ENCODE measurements at places on chromosomes 12 and 14.

DNA sequence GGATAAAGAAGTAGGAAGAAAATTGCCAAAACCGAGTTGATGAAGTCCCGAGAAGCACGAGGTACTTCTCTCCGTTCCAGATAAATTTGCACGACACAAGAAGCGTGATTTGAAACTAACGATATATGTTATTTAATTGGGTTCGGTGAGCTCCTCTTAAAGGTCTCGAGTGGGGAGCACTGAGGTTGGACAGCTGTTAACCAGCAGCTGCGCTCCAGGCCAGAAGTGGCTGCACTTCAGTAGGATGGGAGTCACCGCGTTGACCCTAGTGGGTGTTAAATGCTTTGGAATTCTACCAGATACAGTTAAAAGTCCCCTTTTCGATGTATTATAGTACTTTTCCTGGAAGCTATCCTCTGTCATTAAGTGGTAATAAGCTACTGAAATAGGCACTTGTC, 953 bp upstream of the DCAF5 start:
- DNase-seq: no peak

- DNase-seq: no peak
These were observed 58.1 kb downstream of the ETV6 start for GRCh38 chr12:11707535-11707934.

DNA sequence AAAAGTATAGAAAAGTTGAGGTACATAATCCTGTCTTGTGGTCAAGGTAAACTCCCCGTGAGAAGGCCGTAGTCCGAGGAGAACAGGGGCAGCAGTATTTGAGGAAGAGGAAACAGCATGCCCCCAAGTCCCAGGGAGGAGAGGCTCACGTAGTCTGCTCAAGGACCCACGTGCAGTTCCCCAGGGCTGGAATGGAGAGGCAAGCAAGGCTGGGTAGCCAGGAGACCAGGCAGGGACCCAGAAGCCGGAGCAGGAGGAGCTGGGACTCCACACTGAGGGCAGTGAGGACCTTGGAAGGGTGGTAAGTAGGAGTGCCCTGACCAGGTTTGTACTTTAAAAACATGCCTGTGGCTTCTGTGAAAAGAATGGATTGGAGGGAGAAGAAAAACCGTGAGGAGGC, 100.0 kb downstream of the EGLN3 start:
- no peak for DNase-seq

GRCh38 chr12:102746963-102747362, 170.1 kb downstream of the PAH start:
- no peak for DNase-seq

DNA sequence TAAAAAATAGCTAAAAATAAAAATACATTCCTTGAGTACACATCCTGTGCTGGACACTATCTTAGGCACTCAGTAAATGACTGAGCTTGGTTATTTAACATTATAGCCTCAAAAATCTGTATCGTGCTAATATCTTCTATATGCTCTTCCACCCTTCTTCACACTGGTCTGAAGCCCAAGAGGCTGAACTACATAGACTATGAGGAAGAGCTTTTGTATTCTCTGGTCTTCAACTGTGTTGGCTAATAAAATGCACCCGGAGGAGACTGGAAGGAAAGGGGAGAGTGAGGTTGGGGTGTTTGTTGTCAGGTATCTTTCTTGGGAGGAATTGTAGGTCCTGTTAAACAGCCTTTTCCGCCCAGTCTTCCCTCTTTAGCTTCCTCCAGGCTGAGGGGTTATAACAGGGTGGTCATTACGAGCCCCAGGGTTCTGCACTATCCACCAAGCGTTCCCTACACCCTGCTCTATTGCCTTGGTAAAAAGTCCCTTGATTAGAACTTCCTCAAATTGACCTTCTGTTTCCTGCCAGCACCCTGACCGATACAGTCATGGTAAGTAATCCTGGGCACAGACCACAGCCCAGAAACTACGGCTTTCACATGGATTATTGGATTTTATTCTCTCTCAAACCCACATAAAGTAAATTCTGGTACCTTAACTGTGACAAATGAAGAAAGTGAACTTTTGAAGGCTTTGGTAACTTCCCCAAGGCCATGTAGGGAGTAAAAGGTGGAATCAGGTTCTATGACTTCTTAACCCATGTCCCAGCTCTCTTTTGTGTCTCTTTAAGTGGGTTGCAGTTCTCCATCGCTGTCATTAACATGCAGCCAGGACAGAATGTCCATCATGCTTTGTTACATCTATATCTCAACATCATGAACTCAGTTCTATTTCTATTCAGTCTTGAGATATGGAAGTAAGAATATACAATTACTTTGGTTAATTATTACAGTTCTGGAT, 71.3 kb downstream of the PTHLH start:
- DNase-seq: no peak

DNA sequence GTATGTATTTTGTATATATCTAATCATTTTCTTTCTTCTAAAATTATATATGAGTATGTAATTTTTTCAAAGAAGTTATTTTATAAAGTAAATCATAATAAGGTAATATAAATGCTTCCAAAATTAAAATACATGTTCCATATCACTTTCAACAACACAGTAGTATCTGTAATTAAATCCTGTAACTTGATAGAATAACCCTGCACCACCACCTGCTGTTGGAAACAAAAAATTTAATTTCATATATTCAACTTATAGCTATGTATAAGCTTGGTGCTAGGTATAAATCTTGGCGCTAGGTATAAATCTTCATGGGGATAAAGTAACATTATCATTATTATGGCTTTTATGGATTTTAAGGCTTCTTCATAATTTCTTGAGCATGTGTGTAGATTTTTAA, 149.7 kb upstream of the DCN start:
- no peak for DNase-seq

DNA sequence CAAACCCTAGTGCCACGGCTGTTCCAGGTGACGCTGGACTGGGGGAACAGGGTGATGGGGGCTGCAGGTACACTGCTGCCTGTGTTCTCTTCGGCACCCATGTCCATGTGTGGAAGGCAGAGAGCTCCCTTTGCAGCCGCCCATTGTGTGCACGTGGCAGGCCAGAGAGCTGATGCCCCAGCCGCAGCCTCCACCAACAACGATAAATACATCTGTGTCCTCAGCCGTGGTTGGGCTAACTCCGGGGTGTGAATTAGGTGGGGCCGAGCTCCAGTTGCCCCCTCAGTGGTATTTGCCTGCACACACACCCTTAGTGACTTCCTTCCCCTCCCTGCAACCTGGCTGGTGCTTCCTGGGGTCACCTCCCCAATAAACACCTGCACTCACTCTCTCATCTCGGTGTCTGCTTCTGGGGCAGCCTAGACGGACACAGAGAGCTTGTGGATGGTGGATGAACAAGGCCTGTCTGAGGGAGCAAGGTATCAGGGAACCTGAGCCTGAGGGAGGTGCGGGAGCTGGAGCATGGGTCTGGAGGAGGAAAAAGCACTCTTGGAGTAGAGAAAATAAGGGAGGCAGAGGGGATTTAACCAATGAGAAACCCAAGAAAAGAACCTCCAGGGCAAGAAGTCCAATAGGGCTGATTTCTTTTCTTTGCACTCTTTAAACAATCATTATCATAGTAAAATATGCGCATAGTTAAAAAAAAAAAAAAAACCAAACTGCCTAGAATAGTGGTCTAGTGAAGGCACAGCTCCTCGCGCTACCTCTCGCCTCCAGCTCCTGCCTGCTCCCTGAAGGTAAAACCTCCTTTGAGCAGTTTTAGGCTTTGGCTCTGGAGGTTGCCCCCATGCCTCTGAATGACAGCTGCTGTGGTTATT, 112.6 kb downstream of the ZNF664 start:
- no peak for DNase-seq

DNA sequence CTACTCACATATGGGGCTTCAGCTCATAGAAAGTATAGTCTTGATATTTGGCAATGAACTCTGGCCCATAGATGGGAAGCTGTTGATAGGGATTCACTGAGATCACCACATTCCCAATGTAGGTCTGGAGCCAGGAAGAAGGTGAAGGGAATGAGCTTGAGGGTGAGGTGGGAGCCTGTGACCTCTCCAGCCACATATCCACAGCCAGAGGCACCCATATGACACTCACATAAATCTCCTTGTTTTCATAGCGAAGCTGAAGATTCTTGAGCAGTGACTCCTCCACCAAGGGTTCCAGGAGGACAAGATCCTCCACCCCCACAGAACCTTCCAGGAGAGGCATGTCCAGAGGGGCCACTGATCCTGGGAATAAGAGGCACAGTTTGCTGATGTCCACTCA, 1.9 kb downstream of the MYO1A start:
- no peak for DNase-seq

DNA sequence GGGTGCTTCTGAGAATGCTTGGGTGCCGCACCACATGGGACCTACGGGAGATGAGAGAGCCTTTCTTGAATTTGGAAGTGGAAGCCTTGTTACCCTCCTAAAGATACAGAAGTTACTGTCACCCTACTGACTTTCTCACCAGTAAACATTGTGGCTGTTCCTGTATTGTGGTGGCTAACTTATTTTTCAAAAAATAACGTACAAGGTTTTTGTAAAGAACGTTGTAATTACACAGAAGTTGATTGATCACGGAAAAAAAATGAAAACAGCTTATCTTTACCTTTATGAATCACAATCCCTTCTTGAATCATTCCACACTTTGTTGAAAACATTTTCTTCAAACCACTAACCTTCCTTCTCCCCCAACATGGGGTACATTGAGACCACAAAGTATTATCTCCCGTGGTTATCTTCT, 22.0 kb upstream of the PPFIBP1 start:
- DNase-seq: no peak

GRCh38 chr12:50151047-50151687, 16.0 kb downstream of the CERS5 start:
- no peak for DNase-seq

DNA sequence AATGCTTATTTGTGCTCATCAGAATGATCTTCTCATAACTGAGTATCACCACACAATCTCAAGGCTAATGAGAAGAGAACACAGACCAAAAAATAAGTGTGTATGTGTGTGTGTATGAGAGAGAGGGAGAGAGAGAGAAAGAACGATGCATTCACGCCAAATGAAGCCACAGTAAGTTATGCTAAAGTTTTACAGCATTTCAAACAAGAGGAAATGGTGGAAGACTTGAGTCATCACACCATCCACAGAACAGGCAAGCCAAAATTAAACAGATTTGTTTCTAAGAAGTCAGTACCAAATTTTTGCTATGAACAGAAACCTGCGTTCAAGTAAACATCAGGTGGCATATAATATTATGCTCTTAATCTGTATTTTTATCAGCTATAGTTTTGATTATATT, 141.2 kb downstream of the MED13L start:
- DNase-seq: no peak

- no peak for DNase-seq
These were observed 213.1 kb downstream of the AEBP2 start for GRCh38 chr12:19652386-19652785.

DNA sequence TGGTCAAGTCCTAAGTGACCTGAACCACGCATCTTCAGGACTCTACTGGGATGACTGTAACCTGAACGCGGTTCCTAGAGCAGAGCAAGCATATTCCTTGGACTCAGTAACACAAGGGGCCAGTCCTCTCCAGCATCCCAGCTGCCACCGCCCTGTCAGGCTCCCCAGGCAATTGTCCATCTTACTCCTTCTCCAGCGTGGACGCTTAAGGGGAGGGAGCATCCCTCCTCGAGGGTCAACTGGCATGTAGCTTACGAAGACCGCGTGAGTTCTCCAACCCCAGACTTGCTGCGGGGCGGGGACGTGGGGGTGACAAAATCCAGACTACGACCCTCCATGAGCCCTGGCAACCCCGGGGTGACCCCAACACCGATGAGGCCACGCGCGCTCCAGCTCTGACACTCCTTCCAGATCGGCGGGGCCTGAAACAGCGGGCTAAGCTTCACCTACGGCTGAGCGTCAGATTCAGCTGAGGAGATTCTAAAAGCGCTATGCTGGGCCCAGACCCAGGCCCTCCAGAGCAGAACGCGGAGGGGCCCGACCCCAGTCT, 846 bp upstream of the MTHFD1 start:
- no peak for DNase-seq

DNA sequence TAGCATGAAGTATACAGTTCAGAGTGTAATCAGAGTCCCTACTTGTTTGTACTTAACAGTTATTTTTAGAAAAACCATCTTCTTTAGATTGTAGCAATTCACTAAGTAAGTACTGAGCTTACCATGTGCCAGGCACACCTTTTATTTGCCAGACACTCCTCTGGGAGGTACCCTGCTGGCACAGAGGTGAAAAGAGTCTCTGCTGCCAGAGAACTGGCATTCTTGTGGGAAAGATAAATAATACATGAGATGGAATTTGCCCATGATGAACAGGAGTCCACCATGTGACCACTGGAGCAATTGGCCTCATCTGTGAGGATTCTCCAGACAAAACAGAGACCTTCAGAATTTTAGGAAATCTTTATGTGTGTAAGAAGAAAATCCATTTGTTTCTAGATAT, 199.3 kb upstream of the SLC16A7 start:
- DNase-seq: no peak

GRCh38 chr14:95326987-95327386, 7.3 kb upstream of the CLMN start:
- DNase-seq: no peak

- DNase-seq: no peak
These were observed 41.6 kb downstream of the KCNK10 start for GRCh38 chr14:88281447-88281846.

GRCh38 chr14:92860049-92860840, 62.7 kb upstream of the CHGA start:
- no peak for DNase-seq

DNA sequence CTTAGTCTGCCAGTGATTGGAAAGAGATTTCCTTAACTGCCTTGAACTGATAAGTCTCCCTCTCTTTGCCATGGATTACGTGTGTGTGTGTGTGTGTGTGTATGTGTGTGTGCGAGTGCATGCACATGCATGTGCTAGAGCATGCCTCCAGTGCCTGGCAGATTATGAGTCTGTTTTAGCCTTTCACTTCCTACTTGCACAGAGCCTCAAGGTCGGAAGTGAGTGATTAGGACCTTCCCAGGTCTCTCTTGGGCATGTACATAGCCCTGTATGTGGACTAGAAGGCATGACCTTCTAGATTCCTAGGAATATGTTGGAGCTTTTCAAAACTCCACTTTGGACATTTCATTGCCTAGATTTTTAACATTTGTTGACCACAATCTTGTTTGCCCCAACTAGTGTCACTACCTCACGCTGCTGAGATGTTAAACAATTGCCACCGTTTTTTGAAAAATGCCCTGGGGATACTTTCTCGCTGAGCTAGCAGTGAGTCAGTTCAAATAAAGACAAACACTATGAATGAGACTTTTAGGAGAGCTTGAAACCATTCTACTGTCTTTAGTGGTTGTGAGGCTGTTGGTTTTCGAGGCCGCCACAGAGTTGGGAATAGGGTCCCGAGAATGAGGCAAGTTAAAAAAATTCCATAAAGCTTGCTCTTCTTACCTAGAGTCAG, 28.2 kb downstream of the KIAA0586 start:
- DNase-seq: no peak

- no peak for DNase-seq
These were observed 684.5 kb downstream of the C12orf50 start for GRCh38 chr12:87344699-87345098.

GRCh38 chr14:85531141-85531586, 1.2 kb downstream of the FLRT2 start:
- DNase-seq: no peak

- DNase-seq: no peak
These were observed 44.2 kb downstream of the CCDC91 start for GRCh38 chr12:28234444-28234843.
